Astrocyte (in vitro differentiated cells and primary cell): ENCODE measurements at places on chromosomes 12 and 14. TPM values are rescaled to one million over a fixed set of nuclear protein-coding genes. Genes with fewer than 3 reads are reported as not detected.
A peak's percentile ranks its signal among the peaks of the same experiment; 100 is the strongest.

The LBHD2 gene
- total RNA-seq, result not detected in 2 replicates

The SERPINA5 gene
- total RNA-seq, result 0.23 and 0.36 TPM in 2 replicates

The PDE6H gene
- not detected in 2 replicates for total RNA-seq

The COL2A1 gene
- 11.2 and 20.3 TPM in 2 replicates for total RNA-seq

The KERA gene
- total RNA-seq, result not detected in 2 replicates

The ATN1 gene
- total RNA-seq, result 94.9 and 97.8 TPM in 2 replicates

The TDRD9 gene
- total RNA-seq, result not detected in 2 replicates

DNA sequence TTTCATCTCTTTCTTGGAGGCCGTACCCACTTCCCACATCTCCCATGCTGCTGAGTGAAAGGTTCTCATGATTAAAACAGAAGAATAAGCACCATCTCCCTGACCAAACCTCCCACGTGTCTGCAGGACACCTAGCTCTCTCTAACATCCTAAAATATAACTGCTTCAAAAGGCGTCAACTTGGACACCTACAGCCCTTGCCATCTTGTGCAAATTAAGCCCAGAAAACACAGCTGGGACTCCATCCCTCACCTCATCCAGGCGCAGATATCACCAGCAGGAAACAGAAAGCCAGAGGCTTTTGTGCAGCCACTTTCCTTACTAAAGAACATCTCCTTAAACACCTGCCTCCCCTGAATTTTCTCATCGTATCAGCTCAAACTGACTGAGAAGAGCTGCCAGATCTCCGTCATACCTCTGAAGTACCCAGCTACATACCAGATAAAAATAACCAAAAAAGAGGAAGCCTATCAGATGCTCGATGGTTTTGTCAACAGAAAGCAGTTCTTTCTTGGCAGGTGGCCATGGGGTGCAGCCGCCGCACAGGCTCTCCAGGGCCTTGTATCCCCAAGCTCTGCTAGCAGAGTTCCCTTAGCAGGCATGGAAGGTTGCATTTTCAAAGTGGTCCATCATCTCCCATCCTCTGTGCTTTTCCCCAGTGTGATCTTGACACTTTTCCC, 28.8 kb downstream of the MAP3K9 start:
- no peaks in the 10 kb centered on the region for H3K36me3 ChIP-seq
- H3K4me3 ChIP-seq, result no peak overlapping the region
- no peak for DNase-seq

DNA sequence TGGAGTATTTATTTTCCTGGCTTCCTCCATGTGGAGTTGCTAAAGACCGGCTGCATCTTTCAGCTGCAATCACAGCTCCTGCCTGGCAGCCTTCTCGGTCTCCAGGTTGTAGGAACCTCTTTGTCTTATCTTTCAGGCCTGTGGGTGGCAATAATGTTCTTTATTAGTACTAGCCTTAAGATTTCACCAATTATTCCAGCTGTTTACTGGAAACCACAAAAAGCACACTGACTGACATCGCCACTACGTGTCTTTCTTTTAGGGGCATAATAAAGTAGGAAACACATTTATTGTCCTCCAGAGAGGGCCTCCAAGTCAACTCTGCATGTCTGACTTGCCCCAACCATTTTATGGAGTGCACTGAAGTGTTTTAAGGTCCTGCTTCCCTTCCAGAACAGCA, 1116.5 kb upstream of the TMEM132C start:
- no peak for DNase-seq
- no peak overlapping the region for H3K27ac ChIP-seq
- peaks cover 10% of the 10 kb centered on the region for H3K4me1 ChIP-seq

- DNase-seq, result peak; percentile 4
- no peak overlapping the region for H3K27ac ChIP-seq
- no peaks in the 10 kb centered on the region for H3K4me1 ChIP-seq
- H3K36me3 ChIP-seq, result no peaks in the 10 kb centered on the region
Measured at GRCh38 chr12:43407816-43408645, 144.0 kb downstream of the ADAMTS20 start.

- no peak overlapping the region for H3K4me3 ChIP-seq
- no peak overlapping the region for H3K27ac ChIP-seq
- H3K4me1 ChIP-seq, result no peaks in the 10 kb centered on the region
- peaks cover 7% of the 10 kb centered on the region for H3K27me3 ChIP-seq
- no peak for DNase-seq
Measured at GRCh38 chr12:108282676-108283075, 56.4 kb downstream of the CMKLR1 start.

DNA sequence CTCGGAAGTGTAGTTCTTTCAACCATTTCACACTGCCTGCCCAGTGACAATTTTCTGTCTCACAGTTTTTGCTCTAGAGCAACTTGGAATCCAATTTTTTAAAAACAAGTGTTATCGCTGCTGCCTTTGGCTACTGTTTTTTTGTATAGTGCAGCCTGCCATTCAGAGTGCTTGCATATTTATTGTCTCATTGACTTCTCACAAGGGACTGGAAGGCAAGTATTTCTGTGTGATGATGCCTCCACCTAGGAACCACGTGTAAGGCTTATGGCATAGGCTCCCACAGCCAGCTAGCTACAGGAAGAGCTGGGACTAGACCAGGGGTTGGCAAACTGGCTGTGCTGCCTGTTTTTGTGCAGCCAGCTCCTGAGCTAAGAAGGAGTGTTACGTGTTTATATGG, 903 bp downstream of the PARPBP start:
- H3K4me3 ChIP-seq, result peak overlapping the region; percentile 97
- H3K27me3 ChIP-seq, result no peaks in the 10 kb centered on the region
- H3K27ac ChIP-seq, result peak overlapping the region; percentile 88
- peaks cover 15% of the 10 kb centered on the region for H3K36me3 ChIP-seq
- peak; percentile 16 for DNase-seq

GRCh38 chr12:13576935-13577500, 380.5 kb downstream of the EMP1 start:
- H3K4me1 ChIP-seq, result peaks cover 3% of the 10 kb centered on the region
- no peak overlapping the region for H3K4me3 ChIP-seq
- no peaks in the 10 kb centered on the region for H3K27me3 ChIP-seq
- DNase-seq, result no peak
- no peak overlapping the region for H3K27ac ChIP-seq
- H3K36me3 ChIP-seq, result no peaks in the 10 kb centered on the region

- no peak overlapping the region for H3K27ac ChIP-seq
- no peaks in the 10 kb centered on the region for H3K36me3 ChIP-seq
- DNase-seq, result no peak
- H3K27me3 ChIP-seq, result no peaks in the 10 kb centered on the region
- H3K4me3 ChIP-seq, result no peak overlapping the region
Measured at GRCh38 chr12:20426191-20426590, 57.9 kb downstream of the PDE3A start.

DNA sequence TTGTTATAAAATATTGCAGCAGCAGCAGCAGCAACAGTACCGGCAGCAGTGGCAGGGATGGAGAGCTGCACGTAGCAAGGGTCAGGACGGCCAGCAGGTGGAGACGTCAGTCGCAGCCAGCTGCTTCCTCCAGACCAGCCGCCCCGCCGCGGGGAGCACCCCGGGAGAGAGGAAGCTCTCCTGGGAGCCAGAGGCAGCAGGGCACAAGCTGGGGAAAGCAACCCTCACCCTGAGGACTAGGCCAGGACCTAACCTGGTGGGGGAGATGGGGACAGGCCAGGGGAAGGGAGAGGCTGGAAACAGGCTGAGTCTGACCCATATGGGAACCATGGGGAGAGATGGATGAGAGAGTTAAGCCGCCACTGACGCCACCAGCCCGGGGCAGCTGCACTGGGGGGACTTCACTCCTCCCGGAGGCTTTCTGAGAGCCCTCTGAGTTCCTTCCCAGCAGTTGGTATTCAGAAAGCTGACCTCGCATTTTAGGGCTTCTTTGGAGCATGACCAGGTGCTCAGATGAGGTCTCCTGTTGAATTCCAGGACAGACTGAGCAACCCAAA, 56.3 kb downstream of the SPTB start:
- H3K27ac ChIP-seq, result no peak overlapping the region
- no peak overlapping the region for H3K4me3 ChIP-seq
- no peaks in the 10 kb centered on the region for H3K4me1 ChIP-seq
- no peaks in the 10 kb centered on the region for H3K36me3 ChIP-seq
- DNase-seq, result peak; percentile 46

DNA sequence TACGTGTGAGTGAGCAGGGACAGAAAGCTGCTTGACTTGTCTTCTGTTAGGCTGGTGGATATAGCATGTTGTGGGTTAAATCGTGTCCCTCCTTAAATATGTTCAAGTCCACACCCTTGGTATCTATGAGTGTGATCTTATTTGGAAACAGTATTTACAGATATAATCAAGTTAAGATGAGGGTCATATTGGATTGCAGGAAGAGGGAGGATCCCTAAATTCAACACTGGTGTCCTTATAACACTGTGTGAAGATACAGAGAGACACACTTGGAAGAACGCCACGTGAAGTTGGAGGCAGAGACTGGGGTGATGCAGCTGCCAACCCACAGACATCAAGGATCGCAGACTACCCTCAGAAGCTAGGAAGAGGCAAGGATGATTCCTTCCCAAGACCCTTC, 275.2 kb upstream of the SSTR1 start:
- no peaks in the 10 kb centered on the region for H3K27me3 ChIP-seq
- no peak for DNase-seq
- H3K27ac ChIP-seq, result no peak overlapping the region
- no peak overlapping the region for H3K4me3 ChIP-seq
- H3K4me1 ChIP-seq, result no peaks in the 10 kb centered on the region

GRCh38 chr12:51907083-51907855, at the start of gene ACVRL1:
Gene ACVRL1 (plus strand): TSS chr12:51907504. CDS start chr12:51912475, 4,971 bp downstream.
- H3K27me3 ChIP-seq, result no peaks in the 10 kb centered on the region

DNA sequence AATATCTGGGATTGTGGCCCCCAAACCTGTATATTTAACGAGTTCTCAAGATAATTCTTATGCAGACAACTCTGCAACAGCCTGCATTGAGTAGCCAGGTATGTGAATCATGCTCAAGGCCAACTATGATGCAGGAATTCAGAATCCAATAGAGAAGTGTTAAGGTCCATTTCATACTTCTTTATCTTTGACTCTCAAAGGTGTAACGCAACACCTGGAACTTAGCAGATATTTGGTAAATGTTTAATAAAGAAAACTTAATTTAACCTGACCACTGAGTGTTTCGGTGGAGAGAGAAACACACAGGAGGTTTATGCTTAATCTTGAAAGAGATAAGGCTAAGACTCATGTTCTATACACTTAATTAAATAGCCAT, 156.5 kb upstream of the PLEKHG7 start:
- no peak overlapping the region for H3K27ac ChIP-seq
- no peaks in the 10 kb centered on the region for H3K4me1 ChIP-seq
- H3K36me3 ChIP-seq, result no peaks in the 10 kb centered on the region
- no peak for DNase-seq

DNA sequence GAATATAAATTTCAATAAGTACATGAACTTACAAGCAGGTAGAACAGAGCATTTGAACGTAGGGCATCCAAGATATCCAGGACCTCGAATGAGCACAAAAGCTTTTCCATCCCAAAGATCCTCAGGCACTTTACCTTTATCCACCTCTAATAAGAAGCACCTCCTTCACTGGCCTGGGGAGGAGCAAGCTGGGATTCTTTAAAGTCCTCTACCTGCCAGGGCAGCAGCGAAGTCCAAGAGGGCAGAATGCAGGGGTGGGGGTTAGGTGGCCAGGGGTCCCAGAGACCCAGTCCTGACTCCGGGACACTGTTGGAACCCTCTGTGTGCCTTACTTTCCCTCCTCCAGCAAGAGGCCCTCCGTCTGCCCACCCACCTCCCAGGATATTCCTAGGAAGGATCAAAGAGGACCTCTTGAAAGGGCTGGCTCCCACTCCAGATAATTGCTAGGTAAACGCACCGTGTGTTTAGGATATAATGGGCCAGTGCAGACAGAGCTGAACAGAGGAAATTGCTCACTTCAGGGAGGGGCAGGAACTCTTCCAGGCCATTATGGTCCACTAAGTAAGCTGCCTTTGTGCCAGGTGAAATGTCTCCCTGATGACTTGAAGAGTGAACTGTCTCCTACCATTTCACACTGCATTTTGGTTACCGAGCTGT, 68.1 kb downstream of the TTC9 start:
- no peaks in the 10 kb centered on the region for H3K36me3 ChIP-seq
- H3K27ac ChIP-seq, result no peak overlapping the region
- DNase-seq, result no peak
- no peak overlapping the region for H3K4me3 ChIP-seq

DNA sequence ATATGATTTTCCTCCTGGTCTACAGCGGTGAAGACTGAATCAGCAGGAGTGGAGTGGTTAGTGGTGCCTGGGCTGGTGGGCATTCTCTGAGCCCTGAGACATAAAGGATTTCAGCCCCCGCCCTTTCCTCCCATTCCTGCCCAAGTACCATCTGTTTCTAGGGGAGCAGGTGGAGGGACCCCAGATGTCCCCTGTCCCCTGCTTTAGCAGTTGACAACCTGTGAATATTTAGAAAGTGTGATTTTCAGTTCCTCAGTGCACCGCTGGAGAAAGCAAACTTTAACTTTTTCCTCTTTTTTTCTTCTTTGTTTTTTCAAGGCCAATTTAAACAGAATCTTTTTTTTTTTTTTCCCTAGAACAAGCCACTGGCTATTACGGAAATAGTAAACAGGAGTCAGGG, 163.8 kb upstream of the MYL2 start:
- H3K27me3 ChIP-seq, result peaks cover 17% of the 10 kb centered on the region
- H3K27ac ChIP-seq, result no peak overlapping the region
- H3K36me3 ChIP-seq, result no peaks in the 10 kb centered on the region
- no peak overlapping the region for H3K4me3 ChIP-seq

- no peak overlapping the region for H3K27ac ChIP-seq
- no peaks in the 10 kb centered on the region for H3K4me1 ChIP-seq
- H3K4me3 ChIP-seq, result no peak overlapping the region
- H3K36me3 ChIP-seq, result no peaks in the 10 kb centered on the region
- DNase-seq, result peak; percentile 19
- H3K27me3 ChIP-seq, result no peaks in the 10 kb centered on the region
Measured at GRCh38 chr12:84842406-84843013, 70.1 kb downstream of the SLC6A15 start.
